ENCODE measurements at places on chromosomes 5 and 9. TPM values are rescaled to one million over a fixed set of nuclear protein-coding genes. Genes with fewer than 3 reads are reported as not detected.

The ARL14EPL gene
- total RNA-seq = not detected

The PCDHGC4 gene
- not detected for total RNA-seq

The ANKRD34B gene
- not detected for total RNA-seq

DNA sequence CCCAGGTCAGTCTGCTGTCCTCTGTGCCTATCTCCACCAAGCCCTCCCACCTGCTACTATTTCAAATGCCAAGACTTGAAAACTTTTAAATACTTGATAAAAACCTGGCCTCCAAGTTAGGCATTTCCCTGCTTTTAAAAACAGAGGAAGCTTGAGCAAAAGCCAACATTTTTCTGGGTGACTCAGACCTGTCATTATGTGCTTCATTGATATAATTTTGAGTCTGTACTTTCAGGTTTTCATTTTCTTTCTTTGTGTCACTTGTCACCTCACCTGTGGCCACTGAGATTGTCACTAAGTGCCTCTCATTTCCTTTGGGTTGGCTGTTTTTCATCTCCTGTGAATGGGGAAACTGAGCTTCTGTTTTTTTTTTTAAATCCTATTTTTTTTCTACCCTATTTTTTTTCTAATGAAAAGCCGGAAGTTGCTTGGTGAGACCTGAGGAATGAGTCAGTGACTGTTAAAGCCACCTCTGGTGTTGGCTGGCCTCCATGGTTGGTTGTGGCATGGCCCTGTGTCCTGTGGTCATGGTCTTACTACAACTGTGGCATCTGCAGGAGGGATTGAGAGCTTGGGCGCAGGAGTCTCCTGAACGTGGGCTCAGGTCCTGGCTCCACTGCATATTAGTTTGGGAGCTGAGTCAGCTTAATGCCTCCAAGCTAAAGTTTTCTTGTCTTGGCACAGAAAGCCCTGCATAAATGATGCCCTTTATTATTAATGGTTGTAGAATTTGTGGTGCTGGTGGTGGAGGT is 56.7 kb downstream of the ARHGAP26 start:
- DNase-seq = no peak
- H3K4me1 ChIP-seq = peaks cover 35% of the 10 kb centered on the region
- H3K4me3 ChIP-seq = no peak overlapping the region
- H3K27me3 ChIP-seq = no peaks in the 10 kb centered on the region
- H3K27ac ChIP-seq = no peak overlapping the region
- peaks cover 3% of the 10 kb centered on the region for H3K36me3 ChIP-seq

DNA sequence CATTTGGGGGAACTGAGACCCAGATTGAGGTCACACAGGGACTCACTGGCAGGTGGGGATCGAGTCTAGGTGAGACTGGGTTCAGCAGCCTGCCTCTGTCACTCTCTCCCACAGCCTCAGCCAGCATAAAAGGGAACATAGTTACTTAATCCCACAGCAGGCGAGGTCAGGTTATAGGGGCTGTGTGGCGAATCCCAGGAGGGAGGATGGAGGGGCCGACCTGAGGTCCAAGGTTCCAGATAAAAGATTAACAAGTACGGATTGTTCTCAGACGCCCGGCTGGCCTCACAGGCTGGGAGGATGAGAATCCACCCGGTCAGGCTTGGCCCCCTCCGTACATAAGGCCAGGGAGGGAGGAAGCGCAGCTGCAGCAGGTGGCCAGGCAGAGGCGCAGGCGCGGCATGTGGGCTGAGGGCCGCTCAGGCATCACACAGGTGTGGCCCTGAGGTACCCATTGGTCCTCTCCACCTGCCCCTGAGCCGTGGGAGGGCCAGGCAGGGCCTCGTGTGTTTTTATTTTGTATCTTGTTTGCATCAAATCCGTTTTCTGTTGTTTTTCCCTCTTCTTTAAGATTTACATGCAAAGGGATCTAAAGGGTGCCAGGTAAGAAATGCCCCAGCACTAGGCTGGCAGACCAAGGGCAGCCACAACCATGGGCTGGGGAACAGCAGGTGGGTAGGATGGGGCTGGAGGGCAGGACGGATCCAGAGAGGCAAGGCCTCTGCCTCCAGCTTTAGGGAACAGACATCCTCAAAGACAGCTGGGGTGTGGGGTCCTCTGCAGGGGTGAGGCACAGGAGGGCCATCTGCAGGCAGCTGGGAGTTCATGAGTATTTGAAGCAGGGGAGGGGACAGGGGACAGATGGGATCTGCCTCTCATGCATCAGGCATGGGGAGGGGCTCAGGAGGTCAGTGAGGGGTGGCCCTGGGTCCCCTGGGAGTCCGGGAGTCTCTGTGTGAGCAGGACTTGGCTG is 3.6 kb downstream of the SUSD3 start:
- H3K27me3 ChIP-seq = no peaks in the 10 kb centered on the region
- H3K27ac ChIP-seq = peak overlapping the region; percentile 100
- H3K36me3 ChIP-seq = peaks cover 2% of the 10 kb centered on the region
- H3K4me3 ChIP-seq = peak overlapping the region; percentile 92
- no peak for DNase-seq

DNA sequence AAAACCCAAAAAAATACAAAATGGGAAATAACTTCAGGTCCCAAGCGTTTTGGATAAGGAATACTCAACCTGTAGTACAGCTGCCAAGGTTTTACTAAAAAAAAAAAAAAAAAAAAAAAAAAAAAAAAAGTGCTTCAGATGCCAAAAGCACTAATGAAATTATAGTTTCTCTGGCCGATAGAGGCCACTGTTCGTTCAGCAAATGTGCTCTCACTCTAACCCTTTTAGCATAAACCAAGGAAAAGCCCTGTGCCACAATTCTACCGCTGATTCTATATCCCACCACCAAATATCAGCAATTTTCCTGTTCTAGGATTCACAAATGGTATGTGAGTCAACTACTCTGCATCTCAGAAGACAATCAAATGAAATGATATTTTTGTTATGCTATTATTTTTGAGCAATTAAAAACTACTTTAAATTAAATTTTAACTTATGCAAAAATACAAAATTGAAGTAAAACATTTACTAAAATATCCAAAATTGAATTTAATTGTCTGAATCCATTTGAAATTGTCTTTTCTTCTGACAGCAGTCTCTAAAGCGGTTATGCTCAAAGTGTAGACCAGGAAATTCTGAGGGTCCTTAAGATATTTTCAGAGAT is 79.8 kb downstream of the RICTOR start:
- H3K27me3 ChIP-seq = no peaks in the 10 kb centered on the region
- H3K36me3 ChIP-seq = peaks cover 13% of the 10 kb centered on the region
- H3K27ac ChIP-seq = no peak overlapping the region
- no peak overlapping the region for H3K4me3 ChIP-seq
- no peak for DNase-seq

DNA sequence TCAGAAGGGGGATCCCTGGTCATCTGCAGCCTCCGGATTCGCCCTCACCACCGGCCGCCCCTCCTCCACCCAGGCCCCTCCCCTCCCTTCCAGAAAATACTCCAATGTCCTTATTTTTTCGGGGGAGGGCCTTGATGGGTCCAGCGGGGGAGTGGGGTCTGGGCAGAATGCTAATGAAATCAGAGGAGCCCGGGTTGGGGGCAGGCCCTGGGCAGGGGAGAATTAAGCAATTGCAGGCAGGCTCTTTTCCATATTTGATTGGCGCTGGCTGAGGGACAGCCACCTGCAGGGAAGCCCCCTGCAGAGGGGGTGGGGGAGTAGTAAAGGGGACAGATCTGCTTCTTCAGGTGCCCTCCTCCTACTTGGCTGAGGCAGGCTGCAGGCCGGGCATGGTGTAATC is 21.3 kb downstream of the PRRX2 start:
- H3K4me1 ChIP-seq = no peaks in the 10 kb centered on the region
- H3K4me3 ChIP-seq = no peak overlapping the region
- no peak overlapping the region for H3K27ac ChIP-seq
- no peak for DNase-seq

GRCh38 chr9:89177012-89177943 is 1.3 kb downstream of the SHC3 start:
- H3K4me1 ChIP-seq = peaks cover 11% of the 10 kb centered on the region
- no peak for DNase-seq
- H3K27me3 ChIP-seq = peaks cover 69% of the 10 kb centered on the region
- no peak overlapping the region for H3K4me3 ChIP-seq
- H3K27ac ChIP-seq = no peak overlapping the region

DNA sequence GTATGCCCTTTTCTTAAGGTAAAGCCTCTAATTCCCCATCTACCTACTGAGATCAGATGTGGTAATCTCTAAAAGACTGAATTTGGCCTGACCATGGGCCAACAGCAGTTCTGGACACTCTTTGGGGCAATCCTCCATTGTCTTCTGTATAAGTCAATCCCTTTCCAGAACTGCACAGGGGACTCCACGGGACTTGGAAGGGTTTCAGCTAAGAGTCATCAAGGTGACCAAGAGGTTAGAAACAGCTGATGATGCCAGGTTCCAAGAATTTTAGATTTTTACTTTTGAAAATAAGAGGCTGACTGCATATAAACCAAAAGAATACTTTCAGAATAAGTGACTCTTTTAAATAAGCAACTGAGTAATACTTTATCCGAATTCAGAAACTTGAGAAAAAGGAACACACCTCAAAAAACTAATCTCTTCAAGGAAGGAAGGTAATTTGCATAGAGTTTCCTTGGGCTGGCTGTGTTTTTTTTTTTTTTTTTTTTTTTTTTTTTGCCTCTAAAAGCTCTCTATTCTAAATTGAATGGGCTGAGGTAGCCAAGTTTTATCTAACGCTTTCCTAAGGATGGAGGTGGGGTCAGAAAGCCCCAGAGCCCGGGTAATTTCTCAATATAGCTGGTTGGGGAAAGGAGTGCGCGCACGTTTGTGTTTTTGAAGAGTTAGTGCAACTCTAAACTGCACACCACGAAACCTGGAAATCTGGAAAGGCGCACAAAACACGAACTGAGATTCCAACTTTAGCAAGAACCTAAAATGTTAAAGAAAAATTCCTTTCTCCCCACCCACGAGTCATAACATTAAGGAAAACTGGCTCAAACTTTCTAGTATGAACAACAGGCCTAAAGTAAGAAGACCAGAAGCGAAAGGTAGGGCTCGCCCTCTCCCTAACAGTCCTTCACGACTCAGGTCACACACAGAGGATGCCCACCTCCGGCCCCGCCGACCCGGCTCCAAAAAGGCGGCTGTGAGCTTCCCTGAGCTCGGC is 1.3 kb downstream of the VCP start:
- DNase-seq = no peak
- peaks cover 5% of the 10 kb centered on the region for H3K36me3 ChIP-seq
- peaks cover 48% of the 10 kb centered on the region for H3K4me1 ChIP-seq
- peak overlapping the region; percentile 92 for H3K4me3 ChIP-seq

- no peak overlapping the region for H3K27ac ChIP-seq
- H3K36me3 ChIP-seq = no peaks in the 10 kb centered on the region
- no peak overlapping the region for H3K4me3 ChIP-seq
- peaks cover 15% of the 10 kb centered on the region for H3K27me3 ChIP-seq
Observed at GRCh38 chr9:38699337-38699736, 20.6 kb downstream of the FAM240B start.

DNA sequence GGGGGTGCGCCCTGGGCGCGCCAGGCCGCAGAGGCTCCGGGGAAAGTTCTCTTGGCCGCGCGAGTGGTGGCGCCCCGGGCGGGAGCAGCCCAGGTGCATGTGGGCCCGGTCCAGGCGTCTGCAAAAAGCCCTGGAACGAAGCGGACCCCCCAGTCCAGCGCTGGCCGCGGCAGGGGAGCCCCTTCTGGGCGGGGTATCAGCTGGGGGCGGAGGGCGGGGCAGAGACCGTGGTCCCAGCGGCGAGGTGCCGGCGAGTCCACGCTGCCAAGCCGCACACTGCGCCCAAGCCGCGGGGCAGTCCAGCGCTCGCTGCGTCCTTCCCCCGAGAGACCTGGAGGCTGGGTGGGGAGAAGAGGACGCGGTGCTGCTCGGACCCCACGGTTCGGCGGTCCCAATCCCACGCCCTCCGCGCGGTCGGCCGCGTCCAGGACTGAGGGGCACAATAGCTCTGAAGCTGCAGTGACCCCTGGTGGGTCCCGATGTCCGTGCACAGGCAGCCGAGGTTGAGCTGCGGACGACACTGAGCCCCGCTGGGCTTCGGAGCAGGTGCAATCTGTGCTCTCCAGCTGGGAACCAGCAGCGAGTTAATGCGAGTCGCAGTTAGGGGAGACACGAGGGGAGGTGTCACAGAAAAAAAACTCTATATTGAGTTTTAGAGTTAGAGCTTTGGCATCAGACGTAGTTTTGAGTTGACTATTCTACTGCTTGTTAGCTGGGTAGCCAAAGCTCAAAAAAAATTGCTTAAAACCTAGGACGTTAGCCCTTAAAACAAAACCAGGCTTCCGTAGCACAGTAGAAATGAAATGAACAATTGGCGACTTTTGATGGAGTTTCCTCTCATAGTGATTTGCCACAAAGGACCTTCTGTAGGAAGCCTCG is 1.1 kb upstream of the EPB41L4A start:
- no peak overlapping the region for H3K27ac ChIP-seq
- H3K36me3 ChIP-seq = peaks cover 2% of the 10 kb centered on the region
- H3K27me3 ChIP-seq = peaks cover 55% of the 10 kb centered on the region
- H3K4me3 ChIP-seq = peak overlapping the region; percentile 70
- DNase-seq = peak; percentile 16

GRCh38 chr5:132641841-132642240 is 16.1 kb upstream of the IL13 start:
- H3K36me3 ChIP-seq = peaks cover 10% of the 10 kb centered on the region
- no peak for DNase-seq
- no peak overlapping the region for H3K27ac ChIP-seq
- H3K27me3 ChIP-seq = no peaks in the 10 kb centered on the region

DNA sequence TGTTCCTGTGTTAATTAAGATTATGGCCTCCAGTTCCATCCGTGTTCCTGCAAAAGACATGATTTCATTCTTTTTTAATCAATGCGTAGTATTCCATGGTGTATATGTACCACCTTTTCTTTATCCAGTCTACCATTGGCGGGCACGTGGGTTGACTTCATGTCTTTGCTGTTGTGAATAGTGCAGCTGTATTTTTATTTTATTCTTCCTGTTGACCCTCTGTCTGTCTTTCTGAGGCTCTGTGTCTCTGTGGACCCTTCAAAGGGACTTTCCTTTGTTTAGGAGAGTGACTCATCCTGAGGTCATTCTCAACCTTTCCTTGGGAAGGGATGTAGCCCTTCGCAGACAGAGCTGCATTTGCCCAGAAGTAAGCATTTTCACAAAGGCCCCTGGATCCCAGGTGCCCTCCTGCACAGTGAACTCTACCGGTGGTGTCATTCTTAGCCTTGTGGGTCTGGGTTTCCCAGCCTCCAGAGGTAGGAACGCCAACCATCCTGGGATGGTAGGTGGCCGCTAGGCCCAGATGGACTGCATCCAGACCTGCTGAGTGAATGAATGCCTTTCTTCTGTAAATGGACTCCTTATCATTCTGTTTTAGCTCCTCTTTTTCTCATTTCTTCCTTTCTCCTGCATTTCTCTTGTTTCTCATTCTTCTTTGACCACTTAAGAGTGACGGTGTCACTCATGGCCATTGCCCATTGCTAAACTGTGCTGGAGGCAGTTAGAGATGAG is 22.4 kb downstream of the TRIO start:
- H3K27ac ChIP-seq = no peak overlapping the region
- peaks cover 2% of the 10 kb centered on the region for H3K36me3 ChIP-seq
- H3K4me1 ChIP-seq = peaks cover 6% of the 10 kb centered on the region

DNA sequence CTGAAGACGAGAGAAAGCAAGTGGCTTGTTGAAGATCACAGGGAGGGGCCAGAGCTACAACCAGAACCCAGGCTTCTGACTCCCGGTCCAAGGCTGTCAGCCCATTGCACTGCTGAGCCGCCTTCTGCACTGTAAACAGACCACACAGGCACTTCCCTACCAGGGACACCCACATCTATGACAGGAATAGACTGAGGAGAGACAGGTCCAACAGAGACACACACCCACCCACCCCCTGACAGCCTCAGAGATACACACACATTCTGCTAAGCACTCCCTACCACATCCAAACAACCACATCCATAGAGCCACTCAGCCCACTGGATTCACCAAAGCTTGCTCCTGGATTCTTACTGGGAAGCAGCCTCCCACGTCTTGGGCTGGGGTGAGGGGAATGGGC is 23.0 kb upstream of the MYORG start:
- H3K27me3 ChIP-seq = peaks cover 6% of the 10 kb centered on the region
- H3K4me1 ChIP-seq = peaks cover 3% of the 10 kb centered on the region
- peaks cover 14% of the 10 kb centered on the region for H3K36me3 ChIP-seq
- DNase-seq = no peak
- no peak overlapping the region for H3K27ac ChIP-seq
- no peak overlapping the region for H3K4me3 ChIP-seq

Data from T-helper 17 cell (primary cell).